Activated T-helper 17 cell treated with anti-CD3 and anti-CD28 coated beads, Interleukin-2, amount 50 U/mL, for 72 hours (primary cell): ENCODE measurements at places on chromosomes 4 and X.

- ATAC-seq = no peak
Observed at GRCh38 chr4:149910177-149910576, 94.5 kb upstream of the IQCM start.

DNA sequence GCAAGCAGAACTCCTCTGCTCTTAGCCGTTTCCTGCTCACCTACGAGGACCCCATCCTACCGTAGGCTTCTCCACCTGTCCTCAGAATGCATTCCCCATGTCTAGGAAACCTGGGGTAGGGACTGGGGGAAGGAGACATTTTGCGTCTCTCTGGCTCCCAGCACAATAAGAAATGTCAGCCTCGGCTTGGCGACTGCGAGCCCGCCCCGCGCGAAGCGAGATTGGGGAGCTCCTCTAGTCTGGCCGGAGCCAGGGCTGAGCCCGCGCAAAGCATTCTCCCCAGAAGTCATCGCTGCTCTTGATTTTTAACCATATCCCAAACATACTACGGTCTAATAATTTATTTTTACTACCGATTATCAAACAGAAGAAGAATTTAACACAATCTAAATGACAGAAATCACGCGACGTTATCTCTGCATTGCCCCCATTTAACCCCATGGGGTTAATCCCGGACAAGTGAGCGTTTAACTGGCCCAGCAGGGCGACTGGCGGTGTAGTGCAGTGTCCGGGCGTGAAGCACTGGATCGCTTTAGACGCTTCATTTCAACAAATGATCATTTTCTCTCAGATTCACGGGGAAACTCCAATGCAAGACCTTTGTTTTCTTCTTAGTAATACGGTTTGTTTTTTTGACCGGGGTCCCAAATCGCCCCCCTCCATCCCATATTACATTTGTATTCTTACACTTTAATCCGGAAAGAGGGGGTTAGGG, 8.0 kb upstream of the PITX2 start:
- no peak for ATAC-seq

- ATAC-seq = no peak
Observed at GRCh38 chr4:95318483-95318882, 230.3 kb downstream of the UNC5C start.

DNA sequence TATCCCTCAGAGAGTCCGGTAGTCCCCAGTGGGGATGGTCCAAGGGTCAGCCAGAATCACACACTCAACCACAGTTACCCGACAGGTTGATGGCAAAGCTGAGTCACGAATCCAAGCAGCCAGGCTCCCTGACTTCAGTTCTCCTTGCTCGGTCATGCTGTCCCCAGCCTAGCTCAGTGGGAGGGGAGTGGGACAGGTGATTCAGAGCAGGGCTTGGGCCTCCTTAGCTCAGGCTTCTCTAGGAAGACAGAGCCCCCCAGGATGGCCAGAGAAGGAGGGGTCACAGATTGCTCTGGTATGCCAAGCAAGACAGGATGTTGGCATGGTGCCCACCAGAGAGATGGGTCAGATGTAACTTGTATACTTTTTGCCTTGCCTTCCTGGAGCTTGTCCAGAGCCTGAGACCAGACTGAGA, 66.5 kb downstream of the EFNB1 start:
- ATAC-seq = peak; percentile 38

GRCh38 chr4:1411436-1412375, 5.5 kb upstream of the NKX1-1 start:
- no peak for ATAC-seq

DNA sequence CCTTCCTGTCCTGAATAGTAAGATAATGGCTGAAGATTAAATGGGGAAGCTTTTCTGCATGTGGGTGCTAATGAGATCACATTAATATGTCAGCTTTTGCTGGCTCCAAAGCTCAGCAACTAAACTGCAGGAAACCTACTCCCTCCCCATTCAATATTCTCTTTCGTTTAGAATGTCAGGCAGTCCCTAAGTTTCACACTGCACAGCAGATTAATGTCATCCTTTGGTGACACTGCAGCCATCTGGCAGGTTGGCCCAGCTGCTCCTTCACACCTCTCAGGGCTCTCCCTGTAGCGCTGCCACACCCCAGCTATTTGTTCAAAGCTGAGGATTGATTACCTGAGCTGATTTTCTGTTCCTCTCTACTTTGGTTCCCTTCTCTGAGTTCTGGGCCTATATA, 110.5 kb downstream of the KDR start:
- ATAC-seq = no peak

GRCh38 chrX:148271263-148271662, 229.2 kb upstream of the AFF2 start:
- ATAC-seq = no peak

GRCh38 chrX:103688946-103689345, 2.4 kb upstream of the MORF4L2 start:
- no peak for ATAC-seq

- ATAC-seq = peak; percentile 79
Observed at GRCh38 chr4:150302553-150302952, 224.3 kb downstream of the DCLK2 start.

DNA sequence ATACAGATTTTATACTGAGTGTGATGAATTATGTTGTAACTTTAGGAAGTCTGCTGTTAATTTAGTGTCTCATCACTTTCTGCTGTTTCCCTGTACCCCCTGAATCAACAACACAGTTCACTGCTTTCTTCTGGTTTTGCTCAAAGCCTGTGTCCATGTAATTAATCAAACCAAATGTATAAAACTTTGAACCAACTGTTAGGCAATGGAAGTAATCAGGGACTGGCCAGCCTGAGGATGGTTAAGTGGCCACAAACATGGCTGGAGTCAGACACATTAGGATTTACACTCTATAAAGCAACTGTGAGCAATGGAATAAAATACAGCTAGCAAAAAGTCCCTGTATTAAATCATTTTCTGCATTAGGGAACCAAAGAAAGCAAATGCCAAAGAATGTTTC, 42.6 kb downstream of the CXCL1 start:
- no peak for ATAC-seq

DNA sequence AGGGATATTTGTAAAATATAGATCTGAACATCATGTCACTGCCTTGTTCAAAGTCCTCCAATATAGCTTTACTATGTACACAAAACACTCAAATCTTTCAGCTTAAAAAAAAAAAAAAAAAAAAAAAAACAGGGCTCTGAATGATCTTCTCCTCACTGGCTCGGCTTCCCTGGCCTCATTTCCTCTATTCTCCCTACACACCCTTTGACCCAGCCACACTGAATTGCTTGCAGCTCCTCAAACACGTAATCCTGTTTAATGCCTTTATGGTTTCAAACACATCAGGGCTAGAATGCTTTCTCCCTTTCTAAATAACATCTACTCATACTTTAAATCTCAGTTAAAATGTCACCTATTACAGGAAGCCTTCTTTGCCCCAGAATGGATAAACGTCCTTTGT, 60.8 kb downstream of the MTMR8 start:
- ATAC-seq = no peak

DNA sequence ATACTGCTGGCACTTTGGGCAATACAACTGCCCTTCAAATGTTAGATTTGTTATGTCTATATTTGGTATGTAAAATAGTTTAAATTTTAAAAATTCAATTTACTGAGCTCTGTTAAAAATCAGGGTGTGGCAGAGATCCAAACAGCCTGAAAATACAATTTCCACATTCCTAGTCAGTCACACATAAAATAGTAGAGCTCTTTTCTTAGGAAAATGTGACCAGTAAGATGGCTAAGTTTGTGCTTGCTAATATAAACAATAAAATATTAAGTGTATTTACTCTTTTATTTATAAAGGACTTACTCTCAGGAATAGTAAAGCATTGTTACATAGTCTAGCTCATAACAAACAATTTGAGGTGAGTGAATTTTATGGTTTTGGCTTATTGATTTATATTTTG, 200.2 kb downstream of the DKK2 start:
- no peak for ATAC-seq

- ATAC-seq = no peak
Observed at GRCh38 chr4:22959483-22959882, 266.7 kb downstream of the GBA3 start.

- ATAC-seq = no peak
Observed at GRCh38 chr4:111943796-111944203, 201.5 kb upstream of the FAM241A start.

GRCh38 chr4:103496800-103497199, 223.0 kb downstream of the TACR3 start:
- ATAC-seq = no peak

DNA sequence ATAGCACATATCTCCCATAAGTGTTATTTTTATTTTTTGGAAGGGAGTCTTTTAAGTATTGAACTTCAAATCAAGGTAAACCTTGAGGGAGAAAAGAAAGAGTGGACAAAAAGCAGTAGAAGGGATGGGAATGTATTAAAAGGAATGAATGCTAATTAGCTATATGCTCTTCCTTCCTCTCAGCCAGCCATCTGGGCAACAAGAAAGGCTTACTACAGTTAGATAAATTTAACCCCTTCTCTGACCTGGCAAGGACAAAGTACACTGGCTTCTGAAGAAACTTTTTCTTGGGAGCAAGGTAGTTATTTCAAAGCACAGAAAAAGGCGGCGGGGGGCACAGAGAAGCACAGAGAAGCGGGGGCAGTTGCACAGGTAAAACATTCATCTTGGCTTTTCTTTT, 54.6 kb downstream of the GAB1 start:
- no peak for ATAC-seq

DNA sequence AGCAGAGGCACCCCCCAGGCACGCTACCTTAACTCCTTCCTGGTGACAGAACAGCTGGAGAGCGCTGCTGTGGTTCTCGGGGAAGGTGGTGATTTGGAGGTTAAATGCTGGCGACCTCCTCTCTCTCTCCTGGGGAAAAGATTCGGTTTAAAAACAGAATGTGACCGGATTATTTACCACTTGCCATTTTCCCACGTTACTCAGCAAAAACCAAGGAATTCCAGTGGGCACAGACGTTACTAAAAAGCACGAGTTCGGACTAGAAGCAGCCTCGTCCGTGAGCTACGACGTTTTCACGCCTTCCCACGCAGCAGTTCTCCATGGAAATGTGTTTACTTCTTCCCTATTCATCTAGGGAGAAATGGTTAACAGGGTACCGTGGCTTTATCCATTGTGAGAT, 32.3 kb upstream of the C4orf50 start:
- no peak for ATAC-seq

GRCh38 chr4:60344908-60345307, 855.2 kb upstream of the ADGRL3 start:
- no peak for ATAC-seq

- ATAC-seq = no peak
Observed at GRCh38 chr4:56149591-56149990, 200.8 kb downstream of the CEP135 start.

GRCh38 chr4:159296061-159296460, 193.2 kb downstream of the RAPGEF2 start:
- ATAC-seq = peak; percentile 42

GRCh38 chr4:77861495-77861894, 1.1 kb upstream of the MRPL1 start:
- ATAC-seq = peak; percentile 82

- ATAC-seq = no peak
Observed at GRCh38 chr4:65296246-65296645, 374.0 kb downstream of the EPHA5 start.

GRCh38 chr4:152771741-152772533, 7.6 kb downstream of the TIGD4 start:
- peak; percentile 31 for ATAC-seq

DNA sequence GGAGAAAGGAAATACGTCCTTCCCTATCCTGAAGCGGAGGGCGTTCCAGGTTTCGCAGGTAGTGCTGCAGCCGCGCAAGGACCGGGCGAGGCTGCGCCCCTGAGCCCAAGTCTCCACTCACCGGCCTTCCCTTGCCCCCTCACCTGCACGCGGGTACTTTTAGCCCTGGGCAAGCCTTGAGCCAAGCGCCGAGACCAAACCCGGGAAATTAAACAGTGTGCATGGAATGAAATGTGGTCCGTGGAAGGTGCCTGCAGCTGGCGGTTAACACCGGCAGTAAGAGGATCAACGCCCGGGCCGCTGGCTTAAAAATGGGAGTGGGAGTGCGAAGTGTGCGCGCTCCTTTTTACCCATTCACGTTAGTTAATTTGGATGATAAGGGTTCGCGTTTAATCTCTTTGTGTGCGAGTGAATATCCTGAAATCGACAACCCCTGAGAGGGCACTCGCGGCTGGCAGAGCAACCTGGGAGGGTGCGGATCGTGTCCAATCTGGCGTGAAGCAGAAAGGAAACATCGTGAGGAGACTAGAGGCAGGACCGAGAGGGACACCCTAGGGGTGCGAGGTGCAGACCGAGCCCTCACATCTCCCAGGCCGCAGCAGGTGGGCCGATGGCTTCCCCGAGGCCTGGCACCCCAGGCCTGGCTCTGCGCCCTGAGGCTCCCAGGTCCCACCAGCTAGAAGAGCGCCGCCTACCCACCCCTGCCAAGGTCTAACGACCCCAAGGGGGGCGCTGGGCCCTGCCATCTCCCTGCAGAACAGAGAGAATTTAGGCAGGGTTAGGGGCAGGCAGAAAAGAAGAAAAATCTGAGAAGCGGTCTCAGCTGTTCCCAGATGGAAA, 2.0 kb upstream of the HELT start:
- no peak for ATAC-seq

- peak; percentile 61 for ATAC-seq
Observed at GRCh38 chrX:149504226-149504914, 736 bp downstream of the IDS start.

DNA sequence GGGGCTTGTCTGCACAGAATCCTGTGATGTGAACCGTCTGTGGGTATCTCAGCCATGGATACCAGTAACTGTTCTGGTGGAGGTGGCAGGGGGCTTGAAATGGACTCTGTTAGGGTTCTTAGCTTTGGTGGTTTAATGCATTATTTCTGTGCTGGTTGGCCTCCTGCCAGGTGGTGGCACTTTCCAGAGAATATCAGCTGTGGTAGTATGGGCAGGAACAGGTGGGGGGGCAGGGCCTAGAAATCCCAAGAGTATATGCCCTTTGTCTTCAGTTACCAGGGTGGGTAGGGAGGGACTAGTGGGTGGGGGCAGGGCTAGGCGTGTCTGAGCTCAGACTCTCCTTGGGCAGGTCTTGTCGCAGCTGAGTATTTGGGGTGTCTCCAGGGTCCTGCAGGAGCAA, 106.7 kb downstream of the KIT start:
- ATAC-seq = no peak

DNA sequence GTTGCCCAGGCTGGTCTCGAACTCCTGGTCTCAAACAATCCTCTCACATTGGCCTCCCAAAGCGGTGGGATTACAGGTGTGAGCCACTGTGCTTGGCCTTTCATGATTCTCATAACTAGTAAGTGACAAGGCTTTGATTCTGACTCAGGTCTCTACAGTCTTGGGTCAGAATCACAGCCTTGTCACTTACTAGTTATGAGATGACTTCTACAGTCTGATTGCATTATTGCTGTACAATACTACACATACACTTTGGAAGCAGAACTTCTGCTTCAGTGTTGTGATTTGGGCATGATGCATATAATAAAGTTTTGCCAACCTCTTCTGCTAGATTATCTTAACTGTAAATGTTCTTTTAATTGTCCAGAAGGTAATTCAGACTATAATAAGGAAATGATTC, 123.3 kb downstream of the KDM6A start:
- peak; percentile 90 for ATAC-seq

- peak; percentile 37 for ATAC-seq
Observed at GRCh38 chr4:121168446-121169281, 4.5 kb upstream of the TNIP3 start.

DNA sequence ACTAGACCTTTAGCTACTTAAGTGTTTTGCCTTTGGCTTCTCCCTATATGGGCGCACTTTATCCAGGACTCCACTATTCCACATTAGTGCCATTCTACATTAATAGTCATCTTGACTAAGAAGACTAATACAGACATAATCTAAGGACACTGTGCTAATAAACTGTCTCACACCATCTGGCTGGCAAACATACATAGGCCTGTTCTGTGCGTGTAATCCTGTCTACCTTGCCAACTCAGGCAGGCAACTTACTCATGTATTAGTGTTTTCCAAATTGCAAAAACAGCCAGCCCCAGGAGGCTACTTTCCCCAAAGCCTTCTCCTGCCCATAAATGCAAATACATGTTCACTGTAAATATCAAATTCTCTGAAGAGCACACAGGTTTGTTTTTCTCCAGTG, 587.3 kb downstream of the TMA16 start:
- no peak for ATAC-seq
